ENCODE measurements at places on chromosomes 4 and X.

- no peak for DNase-seq
Measured at GRCh38 chrX:13899607-13900006, 82.7 kb upstream of the GPM6B start.

DNA sequence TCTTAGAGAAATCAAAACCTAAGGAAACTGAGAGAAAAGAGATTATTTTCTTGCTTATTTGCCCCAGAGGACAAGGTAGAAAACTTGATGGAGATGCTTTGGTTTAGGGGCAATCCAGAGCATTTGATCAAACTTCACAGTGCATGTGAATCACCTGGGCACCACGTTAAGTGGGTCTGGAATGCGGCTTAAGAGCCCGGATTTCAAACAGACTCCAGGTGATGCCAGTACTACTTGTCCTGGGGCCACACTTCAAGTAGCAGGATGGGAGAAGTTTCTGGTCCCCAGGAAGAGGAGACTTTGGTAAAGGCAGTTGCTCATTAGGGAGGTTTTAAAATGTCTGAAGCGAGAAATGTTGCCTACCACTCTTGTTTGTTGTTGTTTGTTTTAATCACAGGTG lies 51.8 kb downstream of the PHOX2B start:
- no peak for DNase-seq

DNA sequence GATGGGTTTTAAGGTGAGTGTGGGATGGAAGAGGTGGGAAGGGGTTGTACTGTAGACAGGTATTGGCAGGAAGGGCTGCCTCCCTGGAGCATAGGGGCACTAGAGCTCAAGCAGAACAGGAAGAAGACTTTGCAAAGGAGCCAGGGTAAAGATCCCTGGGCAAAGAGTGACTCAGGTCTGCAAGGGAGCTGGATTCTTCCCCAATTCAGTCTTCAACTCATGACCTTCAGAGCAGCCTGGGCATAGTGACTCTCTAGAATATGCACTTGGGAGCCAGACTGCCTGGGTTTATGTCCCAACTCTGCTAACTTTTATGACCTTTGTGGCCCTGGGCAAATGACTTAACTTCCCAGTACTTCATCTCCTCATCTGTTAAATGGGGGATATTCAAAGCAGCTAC lies 4.0 kb downstream of the LONRF3 start:
- no peak for DNase-seq

GRCh38 chr4:87235020-87235671 lies 14.7 kb upstream of the KLHL8 start:
- no peak for DNase-seq

- DNase-seq: peak; percentile 16
Measured at GRCh38 chr4:165288226-165288625, 39.2 kb upstream of the MSMO1 start.

DNA sequence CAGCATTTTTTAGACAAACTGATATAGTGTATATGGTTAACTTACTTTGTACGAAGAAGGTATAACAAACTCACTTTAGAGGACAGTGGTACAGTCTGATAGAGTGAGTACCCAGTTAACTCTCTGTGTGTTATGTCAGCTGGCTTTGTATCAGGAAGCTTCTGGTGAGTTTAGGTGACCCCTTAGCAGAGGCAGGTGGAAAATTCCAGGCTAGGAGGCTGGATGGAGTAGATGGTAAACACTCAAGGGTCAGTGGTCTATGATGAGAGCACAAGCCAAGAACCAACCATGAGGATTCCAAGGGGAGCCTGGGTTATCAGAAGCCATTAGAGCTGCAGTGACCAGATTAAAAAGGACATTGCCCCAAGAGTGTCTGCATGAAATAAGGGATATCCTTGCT lies 227.3 kb upstream of the CENPE start:
- no peak for DNase-seq

DNA sequence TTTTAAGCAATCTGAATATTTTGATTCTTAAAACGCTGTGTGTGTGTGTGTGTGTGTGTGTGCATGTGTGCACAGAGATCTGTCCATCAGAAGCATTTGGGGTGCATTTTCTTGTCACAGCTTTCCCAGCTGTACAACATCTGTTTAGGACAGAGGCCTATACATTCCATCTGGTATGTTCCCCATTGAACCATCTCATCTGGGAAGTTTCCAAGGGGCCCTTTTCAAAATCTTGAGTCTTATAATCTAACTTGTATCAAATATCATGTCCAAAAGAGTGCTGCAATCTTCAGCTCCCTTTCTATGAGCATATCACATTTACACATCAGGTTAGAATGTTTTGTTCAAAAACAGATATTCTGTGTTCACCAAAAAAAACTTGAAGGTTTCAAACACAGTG lies 16.5 kb upstream of the MID1 start:
- no peak for DNase-seq

GRCh38 chrX:73524906-73525305 lies 38.1 kb upstream of the CHIC1 start:
- DNase-seq: no peak

DNA sequence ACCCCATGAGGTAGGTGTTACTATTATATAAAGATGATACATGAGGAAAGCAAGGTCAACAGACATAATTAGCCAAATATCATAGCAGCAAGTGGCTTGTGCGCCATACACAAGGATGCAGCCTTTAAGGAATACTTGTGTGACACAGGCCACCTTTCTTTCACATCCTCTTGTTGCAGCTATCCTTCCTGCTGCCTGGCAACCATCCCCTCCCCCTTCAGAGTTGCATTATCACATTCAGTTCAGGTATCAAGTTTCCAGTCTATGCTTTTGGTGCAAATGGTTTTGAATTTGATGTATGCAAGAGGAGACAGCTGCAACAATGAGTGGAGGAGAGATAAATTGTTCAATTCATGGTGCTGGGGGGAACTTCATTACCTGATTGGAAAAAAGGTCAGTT lies 6.4 kb downstream of the ZCCHC18 start:
- no peak for DNase-seq

- DNase-seq: no peak
Measured at GRCh38 chr4:7223541-7223940, 31.2 kb downstream of the SORCS2 start.

GRCh38 chr4:165864271-165864670 lies 8.8 kb upstream of the TLL1 start:
- no peak for DNase-seq

DNA sequence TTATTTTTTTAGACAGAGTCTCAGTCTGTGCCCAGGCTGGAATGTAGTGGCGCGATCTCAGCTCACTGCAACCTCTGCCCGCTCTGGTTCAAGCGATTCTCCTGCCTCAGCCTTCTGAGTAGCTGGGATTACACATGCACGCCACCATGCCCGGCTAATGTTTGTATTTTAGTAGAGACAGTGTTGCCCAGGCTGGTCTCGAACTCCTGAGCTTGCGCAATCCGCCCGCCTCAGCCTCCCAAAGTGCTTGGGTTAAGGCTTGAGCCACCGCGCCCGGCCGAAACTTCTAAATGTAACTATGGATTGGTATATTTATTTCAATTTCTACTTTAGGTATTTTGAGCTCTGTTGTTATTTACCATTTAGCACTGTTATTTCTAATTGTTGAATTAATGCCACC lies 79.4 kb downstream of the FAM193A start:
- no peak for DNase-seq

- no peak for DNase-seq
Measured at GRCh38 chr4:172786039-172786792, 382.4 kb upstream of the GALNT7 start.

DNA sequence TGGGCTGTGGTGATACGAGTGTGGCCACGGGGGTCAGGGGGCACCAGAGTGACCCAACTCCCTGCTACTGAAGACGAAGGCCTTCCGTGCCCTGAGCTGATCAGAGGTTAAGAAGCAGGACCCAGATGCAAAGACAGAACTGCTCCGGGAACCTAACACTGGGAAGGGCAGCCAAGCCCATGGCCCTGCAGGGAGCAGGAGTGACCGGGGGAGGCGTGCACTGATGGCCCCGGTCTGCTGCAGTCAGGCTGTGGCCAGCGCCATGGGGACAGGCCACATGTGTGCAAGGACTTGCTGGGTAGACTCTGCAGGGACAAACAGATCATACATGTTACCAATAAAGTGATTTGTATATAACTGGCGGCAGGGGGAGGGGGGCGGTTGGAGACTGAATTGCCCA lies 74.6 kb downstream of the ACOX3 start:
- DNase-seq: no peak

DNA sequence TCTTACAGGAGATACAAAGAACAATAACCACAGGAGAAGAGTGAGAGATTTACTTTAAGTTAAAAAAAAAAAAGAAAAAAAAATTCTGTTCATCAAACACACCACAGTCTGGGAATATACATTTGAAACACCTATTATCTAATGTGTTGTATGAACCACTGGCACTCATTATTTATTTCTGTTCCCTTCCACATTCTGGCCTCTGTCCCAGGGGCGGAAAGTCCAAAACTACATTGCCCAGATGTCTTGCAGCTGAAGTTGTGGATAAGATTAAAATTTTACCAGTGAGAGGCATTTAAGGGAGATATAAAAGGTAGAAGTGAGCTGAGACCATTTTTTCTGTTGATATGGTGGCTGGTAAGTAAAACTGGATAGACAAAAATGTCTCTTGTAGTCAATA lies 56.2 kb downstream of the SCLT1 start:
- no peak for DNase-seq

GRCh38 chrX:110519906-110520452 lies 161.3 kb downstream of the RTL9 start:
- no peak for DNase-seq

DNA sequence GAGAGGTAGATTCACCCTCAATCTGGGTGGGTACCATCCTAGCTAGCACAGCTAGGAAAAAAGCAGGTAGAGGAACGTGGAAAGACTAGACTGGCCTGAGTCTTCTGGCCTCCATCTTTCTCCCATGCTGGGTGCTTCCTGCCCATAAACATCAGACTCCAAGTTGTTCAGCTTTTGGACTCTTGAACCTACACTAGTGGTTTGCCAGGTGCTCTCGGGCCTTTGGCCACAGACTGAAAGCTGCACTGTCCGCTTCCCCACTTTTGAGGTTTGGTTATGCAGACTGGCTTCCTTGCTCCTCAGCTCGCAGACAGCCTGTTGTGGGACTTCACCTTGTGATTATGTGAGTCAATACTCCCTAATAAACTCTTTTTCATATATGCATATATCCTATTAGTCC lies 36.4 kb upstream of the UGT2B4 start:
- DNase-seq: no peak

GRCh38 chrX:12292996-12293765 lies 154.9 kb downstream of the FRMPD4 start:
- no peak for DNase-seq

DNA sequence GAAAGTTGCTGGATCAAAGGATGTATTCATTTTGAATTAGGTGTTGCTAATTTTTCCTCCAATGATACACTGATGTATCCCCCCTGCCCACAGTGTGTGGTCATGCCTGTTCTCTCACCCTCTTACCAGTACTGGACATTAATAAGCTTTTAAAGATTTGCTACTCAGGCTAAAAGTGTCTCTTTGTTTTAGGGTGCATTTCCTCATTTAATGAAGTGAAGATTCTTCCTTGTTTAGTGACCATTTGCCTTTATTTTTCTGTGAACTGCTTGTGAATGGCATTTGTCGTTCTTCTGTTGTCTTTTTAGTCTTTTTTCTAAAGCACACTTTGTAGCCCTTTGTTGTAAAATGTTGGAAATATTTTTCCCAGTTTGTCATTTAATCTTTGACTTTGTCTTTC lies 5.0 kb downstream of the MSMO1 start:
- no peak for DNase-seq

DNA sequence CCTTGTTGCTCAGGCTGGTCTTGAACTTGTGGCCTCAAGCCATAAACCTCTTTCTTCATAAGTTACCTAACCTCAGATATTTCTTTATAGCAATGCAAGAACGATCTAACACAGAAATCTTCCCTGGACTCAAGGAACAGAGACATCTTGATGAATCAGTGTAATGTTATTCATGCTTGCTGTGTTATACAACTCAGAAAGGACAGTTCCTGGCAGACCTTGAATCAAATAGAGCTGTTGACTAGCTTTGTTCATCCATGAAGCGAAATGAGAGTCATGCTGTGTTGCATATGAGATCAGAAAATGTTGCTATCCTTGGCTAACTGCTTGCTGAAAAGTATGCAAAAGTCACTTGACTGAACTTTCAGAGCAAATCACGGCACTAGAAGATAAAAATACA lies 72.6 kb upstream of the ARHGAP24 start:
- DNase-seq: no peak

GRCh38 chr4:148998719-148999118 lies 556.5 kb upstream of the NR3C2 start:
- no peak for DNase-seq

- no peak for DNase-seq
Measured at GRCh38 chrX:44667771-44668170, 125.1 kb upstream of the FUNDC1 start.

DNA sequence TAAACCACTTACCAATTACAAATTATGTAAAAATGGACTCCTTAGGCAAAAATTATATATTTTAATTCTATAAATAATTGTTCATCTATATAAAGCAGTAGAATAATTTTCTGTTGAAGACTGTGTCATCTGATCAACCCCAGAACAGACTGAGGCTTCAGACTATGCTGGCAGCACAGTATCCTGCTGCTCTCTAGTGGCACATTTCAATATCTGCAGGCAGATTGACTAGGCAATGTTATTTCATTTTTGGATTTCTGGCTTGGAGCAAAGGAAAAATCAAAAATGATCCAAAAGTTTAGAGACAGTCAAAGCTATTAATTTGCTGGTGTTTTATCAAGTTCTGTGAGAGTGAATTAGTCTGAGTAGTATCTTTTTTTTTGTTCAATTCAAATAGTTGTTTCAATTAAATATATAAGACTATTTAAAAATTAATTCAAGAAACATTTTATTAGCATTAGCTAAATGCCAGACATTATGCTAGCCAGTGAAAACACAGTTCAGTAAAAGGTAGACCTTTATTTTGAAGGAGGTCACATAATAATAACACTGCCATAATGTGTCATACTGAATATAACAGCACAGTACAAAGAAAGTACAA lies 21.3 kb upstream of the SULT1E1 start:
- no peak for DNase-seq

DNA sequence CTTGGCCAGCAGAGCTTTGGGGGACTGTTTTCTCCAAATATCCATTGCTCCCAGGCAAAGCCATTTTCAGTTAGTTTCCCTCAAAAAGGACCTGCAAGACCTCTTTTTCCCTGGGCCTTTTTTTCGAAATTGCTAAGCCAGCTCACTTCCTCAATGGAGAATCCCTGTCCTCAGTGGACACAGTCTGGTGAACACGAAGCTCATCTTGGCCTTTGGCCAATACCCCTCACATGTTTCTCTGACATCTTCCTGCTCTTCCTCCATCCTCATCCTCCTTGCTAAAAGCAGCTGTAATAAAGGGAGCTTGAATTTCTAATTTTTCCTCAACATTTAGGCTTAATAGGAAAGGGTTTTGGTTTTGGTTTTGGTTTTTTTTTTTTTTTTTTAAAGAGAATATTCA lies 17.6 kb upstream of the PRPS1 start:
- DNase-seq: no peak

- DNase-seq: peak; percentile 25
Measured at GRCh38 chrX:13081395-13082205, 37.2 kb upstream of the FAM9C start.

- DNase-seq: no peak
Measured at GRCh38 chr4:152776352-152776751, 3.2 kb downstream of the TIGD4 start.

- DNase-seq: no peak
Measured at GRCh38 chrX:130593911-130594310, 192.1 kb downstream of the RBMX2 start.

- DNase-seq: no peak
Measured at GRCh38 chr4:72418458-72418857, 150.6 kb downstream of the ADAMTS3 start.

- DNase-seq: no peak
Measured at GRCh38 chr4:88865046-88865445, 167.4 kb upstream of the NAP1L5 start.
